ENCODE measurements at places on chromosomes 7 and 10. TPM values are rescaled to one million over a fixed set of nuclear protein-coding genes. Genes with fewer than 3 reads are reported as not detected.

Gene VGF
- total RNA-seq = not detected

Gene ITPRID1
- not detected for total RNA-seq

Gene ELAPOR2
- 3.9 TPM for total RNA-seq

Gene GPR15LG
- total RNA-seq = not detected

Gene LRRC27
- total RNA-seq = 1.5 TPM

Gene GARIN1A
- total RNA-seq = not detected

Gene METTL2B
- total RNA-seq = 35.9 TPM

Gene JAZF1
- 4.7 TPM for total RNA-seq

Gene AGR3
- not detected for total RNA-seq

Gene HYAL4
- total RNA-seq = not detected
